ENCODE measurements at places on chromosomes 7 and 10.
A peak's percentile ranks its signal among the peaks of the same experiment; 100 is the strongest.

GRCh38 chr10:79269969-79270368 is 77.3 kb upstream of the PPIF start:
- DNase-seq, result no peak

- DNase-seq, result no peak
These were observed 52.4 kb downstream of the ZNF365 start for GRCh38 chr10:62426600-62426999.

DNA sequence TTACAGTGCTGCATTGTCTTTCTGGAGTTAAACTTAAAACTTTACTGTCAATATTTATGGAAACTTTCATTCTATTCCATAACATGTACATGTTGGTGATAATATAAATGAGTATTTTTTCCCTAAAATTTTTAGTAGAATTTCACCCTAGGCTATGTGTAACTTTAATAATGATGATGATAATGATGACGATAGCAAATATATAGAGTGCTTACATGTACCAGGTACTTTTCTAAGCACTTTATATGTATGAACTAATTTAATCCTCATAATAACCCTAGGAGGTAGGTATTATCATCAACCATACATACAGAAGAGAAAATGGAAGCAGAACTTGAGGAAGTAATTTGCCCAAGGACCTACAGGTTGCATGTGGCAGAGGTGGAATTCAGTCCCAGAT is 85.6 kb downstream of the LRRTM3 start:
- DNase-seq, result no peak

DNA sequence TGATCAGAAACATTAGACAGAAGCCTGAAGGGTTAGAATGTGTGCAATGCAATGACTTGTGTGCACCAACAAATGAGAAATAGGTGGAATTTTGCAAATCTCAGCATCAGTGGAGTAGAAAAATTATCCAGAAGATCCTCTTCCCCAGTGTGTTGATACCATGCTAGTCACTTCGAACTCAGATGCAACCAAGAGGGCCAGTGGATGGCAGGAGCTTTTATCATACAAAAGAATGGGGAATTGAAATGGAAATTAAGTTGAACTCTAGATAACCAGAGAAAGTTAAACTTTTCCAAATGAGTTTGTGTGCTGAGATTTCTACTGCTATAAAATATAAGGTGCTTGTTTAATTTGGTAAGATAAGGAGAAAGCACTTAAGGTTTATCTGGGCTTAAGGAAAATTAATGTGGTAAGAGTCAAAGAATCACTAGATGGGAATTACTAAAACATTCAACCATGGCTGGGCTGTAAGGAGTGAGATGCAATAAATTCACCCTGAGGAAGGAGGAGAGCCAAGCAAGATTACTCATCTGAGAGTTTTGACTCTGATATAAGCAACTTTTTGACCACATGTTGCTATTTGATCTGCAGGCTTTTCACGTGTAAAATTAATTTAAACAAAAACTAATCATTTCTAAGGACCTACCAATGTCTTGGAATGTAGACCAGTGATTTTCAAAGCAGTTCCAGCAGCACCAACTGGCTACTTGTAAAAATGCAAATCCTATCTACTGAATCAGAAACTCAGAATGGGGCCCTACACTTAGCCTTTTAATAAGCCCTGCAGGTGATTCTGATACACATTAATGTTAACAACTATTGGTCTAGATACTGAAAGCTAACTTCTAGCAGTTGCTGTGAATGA is 113.2 kb downstream of the CDC14C start:
- DNase-seq, result no peak

GRCh38 chr7:158027646-158028045 is 560.0 kb downstream of the PTPRN2 start:
- DNase-seq, result no peak

- peak; percentile 76 for DNase-seq
These were observed 10.3 kb upstream of the TSPAN13 start for GRCh38 chr7:16743236-16743635.

DNA sequence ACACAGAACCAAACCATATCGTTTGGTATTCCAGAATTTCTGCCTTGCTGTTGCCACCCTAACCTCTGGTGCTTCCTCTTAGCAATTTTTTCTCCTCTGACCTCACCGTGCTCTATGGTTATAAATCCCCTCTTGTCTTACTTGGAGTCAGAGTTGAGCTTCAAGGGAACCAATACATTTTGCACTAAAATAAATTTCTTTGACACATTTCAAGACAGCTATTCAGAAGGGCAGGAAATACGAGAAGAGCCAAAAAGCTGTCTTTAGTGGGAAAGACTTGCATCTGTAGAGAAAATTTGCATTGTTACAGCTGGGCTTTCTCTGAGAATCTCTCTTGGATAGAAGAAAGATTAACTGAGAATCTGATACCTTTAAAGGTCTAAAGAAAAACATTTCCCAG is 14.5 kb upstream of the AKR1C2 start:
- DNase-seq, result no peak

GRCh38 chr7:116258734-116259133 is 48.4 kb downstream of the TES start:
- peak; percentile 63 for DNase-seq

DNA sequence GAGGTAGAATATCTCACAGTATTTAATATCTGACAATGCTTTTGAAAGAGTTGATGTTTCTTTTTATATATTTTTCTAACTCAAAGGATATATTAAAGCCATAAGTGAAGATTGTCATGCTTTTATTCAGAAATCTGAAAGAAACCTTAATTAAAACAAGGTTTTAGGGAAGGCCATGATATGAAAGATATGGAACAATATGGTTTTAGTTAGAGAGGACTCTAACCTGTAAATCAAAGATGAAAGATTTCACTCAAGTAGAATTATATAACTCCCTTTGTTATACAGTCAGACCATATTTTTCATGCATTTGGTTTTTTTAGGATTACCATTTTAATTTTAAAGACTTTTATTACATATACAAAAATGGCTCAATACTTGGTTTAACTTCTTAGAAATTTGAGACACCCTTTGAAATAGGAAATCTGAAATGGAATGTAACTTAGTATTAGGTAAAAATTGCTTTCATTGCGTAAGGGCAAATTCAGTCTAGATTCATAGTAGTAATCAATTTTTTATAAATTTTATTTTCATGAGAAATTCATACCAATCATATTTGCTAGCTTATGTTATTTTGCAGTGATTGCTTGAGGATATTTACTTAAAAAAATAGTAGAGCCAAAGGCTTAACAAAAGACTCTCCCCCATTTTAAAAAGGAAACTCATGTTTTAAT is 119.8 kb downstream of the TWIST1 start:
- DNase-seq, result peak; percentile 18

GRCh38 chr7:50475340-50475739 is 25.2 kb upstream of the FIGNL1 start:
- no peak for DNase-seq

DNA sequence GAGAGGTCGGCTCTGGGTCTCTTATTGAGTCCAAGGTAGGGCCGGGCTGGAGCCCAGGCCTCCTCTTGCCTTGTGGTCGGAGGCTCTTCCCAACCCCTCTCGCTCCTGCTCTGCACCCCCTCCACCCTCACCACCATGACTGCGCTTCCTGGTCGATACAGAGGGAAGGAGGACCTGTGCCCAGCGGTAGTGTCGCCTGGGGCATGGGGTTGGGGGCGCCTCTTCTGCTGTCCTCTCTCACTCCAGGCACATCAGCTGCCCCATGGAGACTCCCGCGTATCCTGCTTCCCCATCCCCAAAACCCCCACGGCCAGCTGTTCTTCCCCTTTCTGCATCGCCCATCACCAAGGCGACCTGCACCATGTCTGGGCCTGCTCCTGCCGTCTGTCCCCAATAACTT is 44.4 kb downstream of the TMEM270 start:
- DNase-seq, result no peak

DNA sequence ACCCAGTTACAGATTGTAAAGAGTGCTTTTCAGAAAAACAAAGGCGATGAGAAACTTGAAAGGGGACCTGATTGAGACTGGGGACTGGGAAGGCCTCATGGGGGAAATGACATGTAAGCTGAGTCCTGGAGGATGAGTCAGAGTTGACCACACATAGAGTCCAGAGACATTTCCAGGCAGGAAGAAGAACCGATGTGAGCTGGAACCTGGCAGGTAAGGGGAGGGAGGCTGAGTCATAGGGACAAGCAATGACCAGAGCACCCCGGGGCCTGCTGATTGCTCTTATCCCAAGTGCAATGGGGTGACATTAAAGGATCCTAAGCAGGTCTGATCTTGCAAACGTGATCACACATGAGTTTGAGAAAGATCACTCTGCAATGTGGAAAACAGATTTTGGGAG is 11.7 kb downstream of the TLL2 start:
- DNase-seq, result no peak

GRCh38 chr10:103295374-103296015 is 18.6 kb downstream of the INA start:
- DNase-seq, result peak; percentile 82

DNA sequence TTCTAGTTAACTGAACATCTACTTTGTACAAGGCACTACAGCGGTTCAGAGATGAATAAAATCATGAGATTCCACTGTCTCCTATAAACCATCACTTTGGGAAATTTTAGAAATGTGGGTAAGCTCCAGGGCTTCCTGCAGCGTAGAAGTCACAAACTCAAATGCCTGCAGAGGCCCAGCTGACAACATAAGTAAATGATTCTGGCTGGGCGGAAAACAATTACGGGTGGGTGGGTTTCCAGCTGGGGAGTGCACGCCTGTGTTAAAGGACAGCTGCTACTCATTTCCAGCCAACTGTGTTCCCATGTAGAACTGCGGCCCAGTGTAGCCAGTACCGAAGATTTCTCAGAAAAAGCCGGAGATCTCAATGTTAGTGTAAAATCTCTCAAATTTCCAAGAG is 69.5 kb upstream of the ATRNL1 start:
- no peak for DNase-seq

DNA sequence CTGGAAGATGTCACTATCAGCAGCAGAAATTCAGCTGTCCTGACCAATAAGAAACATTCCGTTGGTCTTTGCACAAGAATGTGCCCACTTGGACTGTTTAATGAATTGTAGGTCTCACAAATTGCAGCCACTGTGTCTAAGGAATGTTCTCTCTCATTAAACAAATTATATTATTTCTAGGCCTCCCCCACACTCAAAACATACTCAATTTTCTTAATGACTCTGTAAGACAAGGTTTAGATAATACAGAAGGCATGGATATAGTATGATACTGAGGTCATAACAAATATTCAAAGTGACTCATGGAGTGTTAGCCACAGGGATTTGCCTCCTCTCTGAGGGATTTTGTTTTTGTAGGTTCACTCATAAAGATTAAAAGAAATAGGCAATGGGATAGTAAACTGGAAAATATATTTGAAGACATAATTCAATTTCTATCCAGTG is 197.5 kb downstream of the PTN start:
- DNase-seq, result peak; percentile 90

DNA sequence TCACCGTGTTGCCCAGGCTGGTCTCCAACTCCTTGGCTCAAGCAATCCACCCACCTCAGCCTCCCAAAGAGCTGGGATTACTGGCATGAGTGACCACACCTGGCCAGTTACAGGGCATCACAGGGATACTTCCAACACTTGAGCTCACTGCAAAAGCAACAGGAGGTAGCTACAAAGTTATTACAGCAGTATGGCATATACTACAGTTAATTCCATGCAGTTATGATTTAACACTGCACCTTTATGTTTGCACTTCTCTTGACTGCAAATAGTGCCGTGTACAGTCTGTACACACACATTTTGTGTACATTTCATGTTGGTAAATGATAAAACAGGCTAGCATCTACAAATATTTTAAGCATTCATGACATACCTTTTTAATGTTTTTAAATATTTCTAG is 21.3 kb downstream of the SRPK2 start:
- no peak for DNase-seq

- no peak for DNase-seq
These were observed 230.9 kb downstream of the BICC1 start for GRCh38 chr10:58743466-58744115.

DNA sequence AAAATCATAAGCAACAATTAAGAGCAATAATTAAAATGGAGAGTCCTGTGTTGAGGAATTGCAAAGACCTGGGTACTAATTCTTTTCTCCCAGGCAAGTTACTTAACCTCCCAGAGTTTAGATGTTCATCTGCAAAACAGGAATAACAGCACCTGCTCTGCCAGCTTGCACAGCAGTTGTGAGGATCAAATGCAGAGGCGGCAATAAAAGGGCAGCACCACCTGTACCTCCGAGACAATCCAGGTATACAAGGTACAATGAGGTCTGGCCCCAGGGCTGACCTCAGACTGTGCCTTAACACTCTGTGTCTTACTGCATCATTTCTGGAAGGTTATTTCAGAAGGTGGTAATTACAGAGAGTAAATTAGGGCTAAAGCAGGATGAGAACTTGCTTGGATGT is 14.5 kb upstream of the FAM204A start:
- DNase-seq, result no peak

GRCh38 chr7:27128034-27128433 is 2.5 kb downstream of the HOXA4 start:
- DNase-seq, result no peak

GRCh38 chr7:32020551-32021159 is 49.6 kb downstream of the PDE1C start:
- no peak for DNase-seq

- peak; percentile 37 for DNase-seq
These were observed 45.1 kb downstream of the CYTH3 start for GRCh38 chr7:6227294-6227846.

DNA sequence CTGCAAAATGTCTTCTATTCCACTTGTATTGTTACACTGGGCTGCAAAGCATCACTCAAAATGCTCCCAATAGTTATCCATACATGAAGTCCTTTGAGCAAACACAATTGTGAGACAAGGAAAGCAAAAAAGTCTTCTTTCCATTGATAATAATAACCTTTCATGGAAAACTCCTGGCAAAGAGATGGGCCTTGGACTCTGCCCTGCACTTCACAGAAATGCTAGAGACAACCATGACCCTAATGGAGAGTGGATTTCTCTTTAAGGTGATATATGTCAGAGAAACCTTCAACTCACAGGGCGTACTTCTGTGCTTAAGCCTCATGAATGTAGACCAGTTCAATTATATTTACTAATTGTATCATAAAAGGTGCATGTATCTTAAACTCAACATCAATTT is 19.4 kb downstream of the SLC26A3 start:
- no peak for DNase-seq

GRCh38 chr10:93267521-93267920 is 193.8 kb downstream of the CYP26A1 start:
- DNase-seq, result no peak

DNA sequence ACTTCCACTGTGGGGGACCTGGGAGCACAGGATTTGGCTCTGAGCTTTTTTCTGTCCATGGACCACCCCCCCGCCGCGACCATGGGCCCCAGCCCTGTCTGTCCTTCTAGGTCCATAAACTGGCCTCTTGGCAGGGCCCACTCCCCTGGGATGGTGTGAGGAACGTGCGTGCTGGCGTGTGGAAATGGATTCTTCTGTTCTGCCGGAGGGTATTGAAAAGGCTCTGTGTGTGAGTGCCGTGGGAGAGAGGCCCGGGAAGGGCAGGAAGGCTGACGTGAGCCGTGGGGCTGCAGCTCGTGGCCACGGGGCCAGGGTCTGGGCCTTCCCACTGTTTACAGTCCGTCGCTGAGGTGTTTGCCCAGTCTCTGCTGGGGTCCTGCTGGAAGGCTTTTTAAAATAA is 123.7 kb downstream of the GRK5 start:
- no peak for DNase-seq

Measured in HCEC 1CT (cell line).